A172 (cell line): ENCODE measurements at places on chromosomes 12 and 14. TPM values are rescaled to one million over a fixed set of nuclear protein-coding genes. Genes with fewer than 3 reads are reported as not detected.
A peak's percentile ranks its signal among the peaks of the same experiment; 100 is the strongest.

GRCh38 chr14:102795060-102795925 lies 18.0 kb downstream of the TRAF3 start:
- DNase-seq = peak; percentile 50

GRCh38 chr14:67680121-67680602 lies 5.7 kb upstream of the VTI1B start:
- peak; percentile 82 for DNase-seq

- DNase-seq = no peak
Observed at GRCh38 chr12:40110586-40110985, 4.7 kb upstream of the SLC2A13 start.

GRCh38 chr12:132566516-132567131 lies 43.8 kb downstream of the LRCOL1 start:
- no peak for DNase-seq

GRCh38 chr14:88790501-88791251 lies 2.1 kb downstream of the EML5 start:
- DNase-seq = no peak

GRCh38 chr12:121326996-121327674 lies 25.1 kb downstream of the ANAPC5 start:
- DNase-seq = no peak

DNA sequence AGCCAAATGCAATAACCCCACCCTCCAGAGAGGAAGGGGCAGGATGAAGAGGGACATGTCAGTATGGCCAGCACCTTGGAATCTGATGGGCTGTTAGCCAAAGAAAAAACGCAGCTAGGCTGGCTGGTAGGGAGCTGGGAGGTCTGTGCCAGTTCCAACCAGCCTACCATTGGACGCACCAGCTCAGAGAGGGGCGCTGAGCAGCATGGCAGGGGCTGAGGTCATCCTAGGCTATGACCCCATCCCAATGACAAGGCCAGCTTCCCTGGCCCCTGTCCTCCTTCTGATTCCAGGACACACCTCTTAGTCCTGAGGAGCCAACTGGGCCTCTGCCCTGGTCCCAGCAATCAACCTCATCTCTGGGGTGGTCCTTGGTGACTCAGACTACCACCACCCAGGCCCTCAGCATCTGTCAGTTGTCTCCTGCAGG lies 12.2 kb downstream of the ACTN1 start:
- no peak for DNase-seq

- no peak for DNase-seq
Observed at GRCh38 chr14:77319422-77319821, 1.3 kb downstream of the POMT2 start.

DNA sequence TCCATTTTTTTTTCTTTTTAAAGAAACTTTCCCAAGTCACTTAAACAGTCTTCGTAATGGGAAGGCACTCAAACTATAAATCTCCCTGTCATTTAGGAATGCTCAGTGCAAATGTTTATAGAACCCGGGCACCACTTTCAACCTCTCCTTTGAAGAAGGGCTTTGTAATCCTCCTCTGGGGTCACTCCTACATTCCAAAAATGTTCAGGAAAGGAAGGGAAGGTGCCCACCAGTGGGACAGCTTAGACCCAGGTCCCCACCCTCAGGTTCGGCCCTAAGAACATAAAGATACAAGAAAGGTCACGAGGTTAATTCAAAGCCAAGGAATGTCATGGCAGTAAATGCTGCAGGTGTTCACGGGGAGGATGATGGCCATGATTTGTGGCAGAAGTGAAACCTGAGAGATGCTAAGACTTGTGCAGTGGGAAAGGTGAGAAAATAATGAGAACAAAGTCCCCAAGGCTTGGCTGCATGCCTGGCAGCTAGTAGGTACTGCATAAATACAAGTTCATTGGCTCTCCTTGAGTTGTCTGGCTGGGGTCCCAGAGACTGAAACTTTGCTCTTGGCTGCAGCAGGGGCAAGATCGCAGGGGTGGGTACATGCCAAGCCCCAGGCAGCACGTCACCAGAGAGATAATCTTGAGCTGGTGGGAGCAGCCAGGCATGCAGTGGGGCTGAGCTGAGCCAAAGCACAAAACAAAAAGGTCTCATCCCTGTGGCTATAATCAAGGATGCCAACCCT lies 21.1 kb downstream of the KRT18 start:
- DNase-seq = peak; percentile 86

- DNase-seq = no peak
Observed at GRCh38 chr12:88805692-88806091, 225.4 kb upstream of the KITLG start.

DNA sequence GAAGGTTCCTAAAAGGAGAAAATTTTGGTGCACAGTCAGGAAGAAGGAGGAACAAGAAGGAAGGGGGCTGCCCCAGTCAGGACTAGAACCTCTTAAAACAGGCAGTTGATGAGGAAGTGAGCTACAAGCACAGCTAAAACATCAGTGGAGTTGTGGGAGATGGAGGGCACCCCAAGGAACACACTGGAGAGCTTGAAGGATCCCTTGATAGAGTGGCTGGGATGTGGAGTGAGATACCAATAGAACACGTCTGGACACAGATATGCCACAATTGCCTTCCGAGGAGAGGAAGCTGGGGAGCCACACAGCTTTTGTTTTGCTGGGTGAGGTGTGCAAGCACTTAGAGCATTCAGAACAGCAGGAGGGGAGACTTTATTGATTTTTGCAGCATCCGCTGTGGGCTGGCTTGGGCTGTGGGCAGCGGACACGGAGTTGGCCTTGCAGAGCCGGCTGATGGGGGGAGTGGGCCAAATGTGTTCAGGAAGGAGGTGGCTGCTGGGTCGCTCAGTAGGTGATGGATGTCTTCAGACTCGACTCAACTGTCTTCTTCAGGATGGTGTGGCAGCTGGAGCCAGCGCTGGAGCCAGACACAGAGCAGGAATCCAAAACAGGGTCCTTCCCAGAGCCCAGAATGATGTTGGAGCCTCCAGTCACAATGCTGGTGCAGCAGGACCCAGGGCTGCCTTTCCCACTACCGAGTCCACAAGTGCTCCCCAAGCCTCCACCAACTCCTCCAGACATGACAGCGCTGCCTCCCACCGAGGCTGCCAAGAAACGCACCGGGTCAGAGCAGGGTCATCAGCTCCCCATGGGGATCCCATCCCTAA lies 4.7 kb upstream of the KRT79 start:
- no peak for DNase-seq

DNA sequence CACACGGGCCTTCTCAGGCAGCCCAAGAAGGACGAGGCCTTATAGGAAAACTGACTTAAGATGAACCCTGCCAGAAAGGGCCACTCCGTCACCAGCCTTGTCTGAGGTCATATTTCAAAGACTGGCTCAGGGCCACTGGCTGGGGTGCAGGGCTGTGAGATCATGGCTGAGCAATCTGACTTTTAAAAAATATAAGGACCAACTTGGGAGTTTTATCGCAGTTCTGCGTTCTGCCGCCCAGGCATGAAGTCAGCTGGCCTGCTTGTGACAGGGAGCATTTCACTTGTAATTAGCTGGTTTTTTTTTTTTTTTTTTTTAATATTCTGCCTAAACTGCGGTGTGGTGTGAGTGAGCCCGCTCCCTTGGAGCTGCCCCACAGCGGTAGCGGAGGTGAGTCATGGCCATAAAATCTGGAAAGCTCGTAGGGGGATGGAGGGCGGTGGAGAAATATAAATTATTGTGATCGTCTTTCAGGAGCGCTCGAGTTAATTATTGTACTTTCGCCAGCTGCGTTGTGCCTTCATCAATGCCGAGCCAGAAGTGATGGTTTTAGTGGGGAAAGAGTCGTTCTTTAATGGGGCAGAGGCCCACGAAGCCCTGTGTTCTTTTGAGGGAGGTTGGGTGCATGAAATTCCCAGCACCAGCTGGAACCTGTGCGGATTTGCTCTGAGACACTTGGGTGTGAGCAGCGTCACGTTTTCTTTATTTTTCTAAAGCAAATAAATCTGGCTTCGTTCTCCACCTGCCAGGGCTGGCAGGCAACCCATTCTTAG lies 231.9 kb downstream of the C12orf75 start:
- peak; percentile 86 for DNase-seq

DNA sequence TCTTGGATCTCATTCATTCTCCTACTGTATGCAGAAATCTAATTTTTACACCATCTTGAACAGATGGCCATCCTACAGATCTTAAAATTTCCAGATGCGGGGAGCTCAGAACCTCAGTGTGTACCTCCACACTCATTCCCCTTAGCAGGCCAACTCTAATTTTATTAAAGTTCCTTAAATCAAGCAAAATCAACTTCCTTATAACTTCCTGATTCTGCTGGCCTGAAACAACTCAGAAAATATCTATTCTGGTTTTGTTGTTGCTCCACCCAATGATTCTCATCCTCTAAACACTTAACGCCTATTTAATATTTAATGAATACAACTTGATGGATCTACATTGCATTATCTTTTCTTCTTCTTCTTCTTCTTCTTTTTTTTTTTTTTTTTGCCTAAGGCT lies 3.1 kb downstream of the EMP1 start:
- no peak for DNase-seq

DNA sequence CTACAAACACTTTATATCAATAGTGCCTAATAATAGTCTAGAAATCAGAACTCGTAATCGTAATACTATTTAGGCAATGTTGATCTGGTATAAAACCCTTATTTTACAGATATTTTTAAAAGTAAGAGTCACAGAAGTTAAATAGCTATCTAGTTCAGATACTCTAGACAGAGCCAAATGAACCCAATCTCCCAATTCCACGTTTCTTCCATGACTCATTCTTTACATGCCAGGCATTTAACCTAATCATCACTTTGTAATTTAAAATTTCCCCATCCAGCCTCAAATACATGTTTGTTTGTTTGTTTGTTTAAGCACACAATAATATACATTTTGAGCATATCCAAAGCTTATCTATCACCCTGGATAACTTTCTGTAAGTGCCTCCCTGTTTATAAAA lies 36.4 kb upstream of the GARIN6 start:
- DNase-seq = peak; percentile 18

DNA sequence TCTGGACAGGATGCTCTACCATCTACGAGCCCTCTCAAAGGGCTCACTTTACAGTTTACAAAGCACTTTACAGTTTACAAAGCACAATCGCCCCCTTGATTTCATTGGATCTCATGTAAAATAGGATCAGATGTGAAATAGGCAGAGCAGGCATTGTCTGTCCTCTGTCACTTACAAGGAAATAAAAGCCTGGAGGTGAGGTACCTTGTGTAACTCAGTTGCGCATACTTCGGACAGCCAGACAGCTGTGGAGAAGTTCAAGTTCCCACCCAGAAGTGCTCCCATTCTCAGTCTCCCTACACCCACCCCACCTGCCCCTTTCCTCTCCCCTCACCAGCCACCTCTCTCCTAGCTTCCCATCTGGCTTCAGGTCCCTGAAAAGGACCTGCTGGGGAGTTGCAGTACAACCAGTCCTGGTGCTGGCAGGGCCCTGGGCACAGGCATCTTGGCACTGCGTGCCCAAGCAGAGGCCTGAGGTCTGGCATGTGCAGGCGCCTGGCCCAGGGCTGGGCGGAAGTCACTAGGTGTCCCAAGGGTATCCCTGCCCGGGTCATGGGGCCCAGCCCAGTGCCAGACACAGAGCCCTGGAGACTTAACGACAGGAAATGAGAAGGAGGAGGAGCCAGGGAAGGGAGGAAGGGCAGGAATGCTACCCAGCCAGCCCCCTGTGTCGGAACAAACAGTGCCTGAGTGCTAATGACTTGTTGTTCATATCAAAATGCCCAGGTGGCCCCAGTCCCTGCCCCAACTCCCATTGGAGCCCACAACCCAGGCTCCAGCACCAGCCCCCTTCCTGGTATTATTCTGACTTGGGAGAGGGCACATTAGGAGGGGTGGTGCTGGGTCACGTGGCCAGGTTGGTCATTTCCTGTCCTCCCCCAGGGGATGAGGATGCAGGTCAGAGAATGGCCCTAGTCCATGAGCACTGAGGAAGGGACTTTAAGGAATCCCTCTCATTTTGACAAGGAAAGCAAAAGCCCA lies 5.4 kb downstream of the RAPGEF3 start:
- DNase-seq = peak; percentile 77

- DNase-seq = peak; percentile 59
Observed at GRCh38 chr12:89067421-89068187, 284.7 kb downstream of the DUSP6 start.

The BCL2L14 gene
- total RNA-seq = not detected in 2 replicates

The GPR135 gene
- total RNA-seq = 1.5 TPM in 2 replicates

The ST8SIA1 gene
- total RNA-seq = 0.34 TPM in 1 of 2 replicates, not detected in the other
